Stimulated activated CD8-positive, alpha-beta memory T cell treated with anti-CD3 and anti-CD28 coated beads, Interleukin-7, amount 100 ng/mL, for 4 hours (primary cell): ENCODE measurements at places on chromosomes 5 and 9.

- no peak for DNase-seq
These were observed 190.1 kb upstream of the TBC1D2 start for GRCh38 chr9:98445576-98445975.

DNA sequence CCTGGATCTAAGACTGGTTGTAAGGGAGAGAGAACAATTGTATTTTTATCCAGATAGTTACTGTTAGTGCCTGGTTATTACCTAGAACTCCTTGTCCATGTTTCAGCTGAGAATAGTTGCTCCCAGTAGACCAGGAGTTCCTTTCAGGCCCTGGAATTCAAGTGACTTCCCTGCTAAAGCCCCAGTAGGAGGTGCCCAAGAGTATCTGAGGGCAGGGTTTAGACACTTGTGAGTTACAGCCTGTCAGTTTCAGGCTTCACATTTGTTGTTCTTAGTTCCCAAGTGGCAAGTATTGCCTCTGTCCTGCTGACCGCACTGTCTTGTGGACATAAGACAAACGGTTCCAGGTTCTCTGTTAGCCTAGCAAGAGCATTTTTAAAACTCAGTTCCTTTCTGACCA lies 743.9 kb upstream of the SEMA6A start:
- no peak for DNase-seq

DNA sequence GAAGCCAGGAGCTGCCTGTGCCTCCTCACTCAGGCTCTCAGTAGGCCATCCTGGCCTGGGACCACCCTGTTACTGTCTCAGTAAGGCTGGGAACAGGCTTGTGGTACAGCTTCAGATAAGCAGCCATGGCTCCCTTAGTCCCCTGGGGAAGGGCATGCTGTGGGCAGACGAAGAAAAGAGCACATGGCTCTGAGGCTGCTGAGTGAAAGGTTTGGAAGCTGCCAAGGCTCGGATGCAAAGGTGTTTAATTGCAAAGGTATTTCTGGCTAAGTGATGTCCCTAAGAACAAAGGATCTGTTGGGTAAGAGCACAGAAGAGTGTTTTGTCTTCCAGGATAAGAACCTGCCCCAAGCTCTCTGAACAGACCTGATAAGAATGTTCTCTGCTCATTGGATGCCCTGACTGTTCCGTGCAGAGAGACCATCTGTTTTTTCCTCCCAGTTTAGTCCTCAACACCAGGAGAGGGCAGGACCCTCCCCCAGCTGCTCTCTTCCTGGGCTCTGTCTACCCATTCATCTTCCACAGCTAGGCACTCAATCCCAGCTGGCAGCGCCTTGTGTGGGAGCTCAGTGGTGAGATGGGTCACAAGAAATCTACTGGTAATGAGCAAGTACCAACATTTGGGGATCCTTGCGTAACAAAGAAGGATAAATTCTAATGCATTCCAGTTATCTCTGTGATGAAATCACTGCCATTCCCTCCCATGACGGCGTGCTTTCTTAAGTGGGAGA lies 17.7 kb downstream of the ANGPTL2 start:
- no peak for DNase-seq

DNA sequence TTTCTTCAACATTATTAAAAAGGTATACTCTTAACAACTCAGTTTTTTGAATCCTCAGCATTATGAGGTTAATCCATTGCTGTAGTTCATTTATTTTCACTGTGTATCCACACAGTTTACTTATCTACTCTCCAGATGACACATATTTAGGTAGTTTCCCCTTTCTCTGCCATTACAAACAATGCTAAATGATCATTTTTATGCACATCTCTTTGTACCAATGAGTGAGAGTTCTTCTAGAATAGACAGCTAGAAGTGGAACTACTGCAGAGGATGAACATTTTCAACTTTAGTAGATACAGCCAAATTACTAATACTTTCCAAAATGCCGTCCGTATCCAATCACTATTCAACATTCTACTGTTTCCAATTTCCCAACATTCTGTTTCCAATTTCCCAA lies 11.5 kb downstream of the AFF4 start:
- DNase-seq = no peak

DNA sequence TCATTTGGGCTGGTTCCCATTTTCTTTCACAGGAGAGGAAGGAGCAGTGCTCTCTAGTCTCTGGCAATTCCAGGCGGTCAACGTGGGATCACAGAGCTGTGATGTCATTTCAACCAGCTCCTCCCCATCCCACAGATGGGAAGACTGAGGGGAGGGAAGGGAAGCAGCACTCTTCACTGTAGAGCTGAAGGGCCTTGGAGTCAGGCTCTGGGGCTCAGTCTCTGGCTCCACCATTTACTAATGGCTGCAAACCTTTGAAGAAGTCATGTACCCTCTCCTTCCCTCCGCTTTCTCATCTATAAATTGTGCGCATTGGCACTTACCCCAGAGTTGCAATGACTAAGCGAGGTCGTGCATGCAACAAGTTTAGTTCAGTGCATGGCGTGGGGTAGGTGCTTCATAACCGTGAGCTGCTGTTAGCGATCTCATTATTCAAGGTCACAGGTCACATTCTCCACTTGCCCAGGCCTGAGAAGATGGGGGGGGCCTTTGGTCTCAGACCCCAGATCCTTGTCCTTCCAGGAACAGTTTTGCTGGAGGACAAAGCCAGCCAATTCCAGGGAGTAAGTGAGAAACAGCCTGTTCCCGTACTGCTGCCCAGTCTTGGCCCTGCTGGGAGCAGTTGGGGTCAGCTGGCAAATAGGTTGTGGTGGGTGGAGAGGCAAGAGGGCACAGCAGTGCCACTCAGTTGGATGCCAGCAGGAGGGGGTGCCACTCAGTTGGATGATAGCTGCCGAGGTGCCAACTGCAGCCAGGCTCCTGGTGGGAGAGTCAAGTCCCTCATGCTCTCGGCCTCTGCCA lies 136.7 kb downstream of the RGS3 start:
- DNase-seq = no peak

DNA sequence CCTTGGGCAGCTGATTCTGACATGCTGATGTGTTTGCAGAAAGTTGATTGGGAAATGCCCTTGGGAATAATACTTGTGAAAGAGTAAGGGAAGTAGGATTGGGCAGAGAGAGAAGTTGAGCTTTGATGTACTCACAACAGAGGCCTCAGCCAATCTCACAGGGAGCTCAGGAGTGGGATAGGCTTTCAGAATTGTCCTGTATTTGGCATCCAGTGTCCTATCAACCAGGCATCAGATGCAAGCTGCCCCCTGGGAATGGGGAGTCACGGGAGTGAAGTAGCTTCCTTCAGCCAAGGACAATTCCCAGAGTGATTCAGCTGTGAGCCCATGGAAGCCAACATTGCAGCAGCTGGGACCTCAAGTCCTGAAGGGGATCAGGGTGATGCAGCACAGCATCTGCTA lies 39.6 kb downstream of the DMAC1 start:
- no peak for DNase-seq

GRCh38 chr5:115484368-115484767 lies 60.2 kb downstream of the FEM1C start:
- DNase-seq = no peak

DNA sequence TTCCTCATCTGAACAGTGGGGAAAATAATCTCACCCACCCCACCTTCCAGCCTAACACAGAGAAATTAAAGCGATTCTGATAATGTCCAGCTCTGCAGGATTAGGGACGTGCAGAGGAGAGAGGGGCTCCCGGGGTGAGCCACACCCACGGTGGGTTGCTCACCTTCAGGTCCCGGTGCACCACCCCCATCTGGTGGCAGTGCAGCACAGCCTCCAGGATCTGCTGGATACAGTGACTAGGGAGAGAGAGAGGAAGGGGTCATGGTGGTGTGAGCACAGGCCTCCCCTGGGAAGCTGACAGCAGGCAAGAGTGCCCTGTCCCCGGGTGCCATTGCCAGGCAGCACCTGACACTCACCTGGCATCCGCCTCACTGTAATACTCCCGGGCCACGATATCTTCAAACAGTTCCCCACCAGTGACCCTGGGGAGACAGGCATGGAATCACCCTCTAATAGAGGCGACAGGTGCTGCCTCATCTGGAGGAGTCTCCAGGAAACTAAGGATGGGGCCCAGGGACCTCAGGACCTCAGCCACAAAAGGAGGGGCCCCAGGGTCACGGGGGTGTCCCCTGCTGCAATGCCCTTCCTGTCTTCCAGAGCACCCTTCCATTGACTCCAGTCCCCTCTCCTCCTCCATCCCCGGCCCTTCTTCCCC lies 33.0 kb downstream of the CAMK2A start:
- no peak for DNase-seq

DNA sequence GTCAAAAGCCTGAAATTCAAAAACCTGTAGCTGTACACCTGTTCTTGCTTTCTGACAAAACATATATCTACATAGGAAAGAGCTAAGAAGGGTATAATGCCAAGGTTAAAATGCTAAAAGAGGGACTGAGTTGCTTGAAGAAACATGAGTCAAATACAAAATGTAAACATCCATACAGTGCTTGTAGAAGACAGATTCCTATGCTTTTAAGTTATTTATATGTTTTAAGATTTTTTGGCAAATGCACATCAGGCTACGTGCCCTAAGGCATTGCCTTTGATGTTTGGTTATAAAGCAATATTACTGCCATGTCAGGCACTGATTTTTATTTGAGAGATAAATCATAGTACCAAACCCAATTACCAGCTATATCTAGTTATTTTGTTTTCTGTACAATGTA lies 269.0 kb downstream of the EDIL3 start:
- no peak for DNase-seq

GRCh38 chr5:179287071-179287470 lies 58.2 kb downstream of the ADAMTS2 start:
- DNase-seq = no peak

DNA sequence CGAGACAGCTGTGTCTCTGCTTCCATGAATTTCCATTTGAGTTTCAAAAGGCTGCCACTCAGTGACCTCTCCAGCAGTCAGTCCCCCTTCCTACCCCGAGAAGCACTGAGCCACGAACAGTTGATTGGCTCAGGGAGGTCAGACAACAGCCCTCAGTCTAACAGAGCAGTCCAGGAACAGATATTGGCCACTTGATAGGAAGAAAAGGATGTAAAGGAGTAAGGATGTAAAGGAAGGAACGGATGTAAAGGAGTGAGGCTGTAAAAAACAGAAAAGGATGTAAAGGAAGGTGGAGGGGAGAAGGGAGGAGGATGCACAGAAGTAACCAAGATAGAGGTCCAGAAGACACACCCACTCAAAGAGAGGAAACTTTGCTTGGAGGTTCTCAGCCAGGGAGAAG lies 3.2 kb upstream of the NR4A3 start:
- DNase-seq = no peak

DNA sequence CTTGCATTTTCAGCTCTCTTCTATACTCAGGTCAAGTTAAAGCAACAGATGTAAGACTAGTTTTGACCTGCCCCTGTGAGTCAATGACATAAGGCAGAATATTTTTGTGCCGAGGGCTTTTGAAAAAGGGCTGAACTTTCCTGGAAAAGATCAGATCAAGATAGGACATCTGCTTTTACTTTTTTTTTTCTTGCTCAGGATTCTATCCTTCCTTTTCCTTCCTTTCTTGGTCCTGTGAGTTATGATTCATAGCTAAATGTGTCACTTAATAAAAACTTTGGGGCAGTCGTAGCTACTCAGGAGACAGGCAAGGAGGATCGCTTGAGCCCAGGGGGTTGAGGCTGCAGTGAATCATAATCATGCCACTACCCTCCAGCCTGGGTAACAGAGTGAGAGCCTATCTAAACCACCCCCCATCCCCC lies 84.3 kb upstream of the BRINP1 start:
- DNase-seq = no peak

DNA sequence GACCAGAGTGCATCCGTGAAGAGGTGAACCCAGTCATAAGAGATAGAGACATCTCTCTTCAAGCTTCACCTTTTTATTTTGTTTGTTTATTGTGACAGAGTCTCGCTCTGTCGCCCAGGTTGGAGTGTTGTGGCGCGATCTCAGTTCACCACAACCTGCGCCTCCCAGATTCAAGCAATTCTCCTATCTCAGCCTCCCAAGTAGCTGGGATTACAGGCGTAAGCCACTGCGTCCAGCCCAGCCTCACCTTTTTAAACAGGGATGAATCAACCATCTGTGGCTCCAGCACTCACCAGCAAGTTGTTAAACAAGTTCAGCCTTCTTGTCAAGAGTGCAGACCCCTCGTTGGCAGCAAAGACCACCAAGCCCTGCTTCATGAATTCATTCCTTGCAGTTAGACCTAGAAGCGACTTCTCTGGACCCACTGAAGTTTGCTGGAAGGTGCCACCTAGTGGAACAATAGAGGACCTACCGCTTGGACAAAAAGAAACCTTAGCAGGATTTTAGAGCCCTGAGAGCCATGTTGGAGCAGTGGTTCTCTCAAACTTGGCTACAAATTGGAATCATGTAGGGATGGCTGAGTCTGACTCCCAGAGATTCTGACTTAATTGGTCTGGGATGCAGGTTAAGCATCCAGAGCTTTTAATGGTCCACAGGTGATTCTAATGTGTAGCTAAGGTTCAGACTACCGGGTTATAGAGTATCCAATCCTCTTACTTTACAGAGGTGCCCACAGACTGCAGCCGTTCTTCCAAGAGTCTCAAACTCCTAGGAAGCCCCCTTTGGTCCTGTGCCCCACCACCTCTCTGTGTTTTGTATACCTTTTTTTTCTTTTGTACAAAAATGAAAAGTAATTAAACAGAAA lies 10.5 kb upstream of the GALNT10 start:
- DNase-seq = no peak

GRCh38 chr9:72041775-72042194 lies 18.6 kb downstream of the C9orf57 start:
- DNase-seq = no peak

DNA sequence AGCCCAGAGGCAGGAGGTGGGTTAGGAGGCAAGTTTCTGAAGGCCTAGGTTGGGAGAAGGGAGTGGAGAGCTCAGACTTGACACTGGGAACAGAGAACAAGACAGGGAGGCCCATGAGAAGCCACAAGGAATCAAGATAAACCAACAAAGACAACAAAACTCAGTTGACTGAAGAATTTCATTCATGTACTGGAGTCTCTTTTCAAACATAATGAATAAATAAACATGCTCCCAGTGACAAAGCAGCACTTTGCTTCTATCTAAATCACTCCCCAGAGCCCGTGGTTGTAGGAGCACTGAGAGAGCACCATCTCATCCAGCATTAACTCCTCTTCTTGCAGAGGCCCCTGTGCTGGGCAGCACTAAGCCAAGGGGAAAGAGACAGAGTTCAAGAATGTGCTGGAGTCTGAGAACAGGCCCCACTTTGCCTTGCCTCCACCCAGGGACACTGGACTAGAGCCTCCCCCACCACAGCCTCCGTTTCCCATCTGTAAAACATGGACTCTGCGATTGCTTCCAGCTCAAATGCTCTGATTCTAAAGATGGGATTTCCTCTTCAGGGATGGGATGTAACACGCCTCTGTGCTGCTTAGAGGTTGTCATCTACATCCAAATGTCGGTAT lies 282.0 kb downstream of the SPOCK1 start:
- no peak for DNase-seq
